ENCODE measurements at places on chromosomes 13 and 19. TPM values are rescaled to one million over a fixed set of nuclear protein-coding genes. Genes with fewer than 3 reads are reported as not detected.

GRCh38 chr19:17830567-17831418 is 9.5 kb upstream of the INSL3 start:
- DNase-seq = peak; percentile 17

Gene HRC
- not detected for total RNA-seq

DNA sequence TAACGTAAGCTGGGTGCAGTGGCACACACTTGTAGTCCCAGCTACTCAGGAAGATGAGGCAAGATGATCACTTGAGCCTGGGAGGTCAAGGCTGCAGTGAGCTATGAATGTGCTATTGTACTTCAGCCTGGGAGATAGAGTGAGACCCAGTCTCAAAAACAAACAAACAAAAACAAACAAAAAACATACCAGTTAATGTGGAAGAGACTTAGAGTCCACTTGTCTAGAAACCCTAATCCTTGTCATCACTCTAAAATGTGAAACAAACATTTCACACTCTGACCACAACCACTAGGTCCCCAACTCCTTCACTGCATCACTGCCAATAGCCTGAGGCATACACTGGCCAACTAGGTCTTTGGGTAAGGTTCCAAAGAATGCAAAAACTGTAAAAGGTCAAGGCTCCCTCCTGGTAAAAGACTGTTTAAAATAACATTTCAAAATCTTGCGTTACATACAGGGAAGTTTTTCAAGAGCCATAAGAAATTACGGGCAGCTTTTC is 28.6 kb upstream of the CYP2B6 start:
- no peak for DNase-seq

GRCh38 chr13:50911937-50912795 is 2.6 kb downstream of the RNASEH2B start:
- DNase-seq = peak; percentile 41

DNA sequence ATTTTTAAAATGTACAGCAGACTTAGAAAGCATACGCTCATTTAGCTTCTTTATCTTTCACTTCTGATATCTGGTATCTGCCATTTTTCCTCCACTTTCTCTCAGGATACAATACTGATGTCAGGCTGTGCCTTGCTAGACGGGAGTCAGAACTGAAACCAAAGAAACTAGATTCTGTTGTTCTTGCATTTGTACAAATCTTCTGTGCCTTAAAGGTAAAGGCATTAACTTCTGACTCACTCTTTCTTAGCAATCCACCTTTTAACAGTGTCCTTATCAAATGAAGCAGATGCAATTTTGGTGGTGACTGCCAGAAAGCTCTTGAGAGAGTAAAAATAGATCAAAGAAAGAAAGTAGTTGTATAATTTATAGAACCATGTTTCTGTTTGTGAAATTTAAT is 370.4 kb downstream of the PCDH20 start:
- no peak for DNase-seq

- DNase-seq = no peak
These were observed 12.9 kb upstream of the CCNE1 start for GRCh38 chr19:29798774-29799497.

Gene TRIP10
- 52.7 TPM for total RNA-seq

GRCh38 chr13:97116754-97117153 is 105.4 kb upstream of the MBNL2 start:
- peak; percentile 24 for DNase-seq

- DNase-seq = no peak
These were observed 14.7 kb upstream of the LILRB4 start for GRCh38 chr19:54648129-54648528.

DNA sequence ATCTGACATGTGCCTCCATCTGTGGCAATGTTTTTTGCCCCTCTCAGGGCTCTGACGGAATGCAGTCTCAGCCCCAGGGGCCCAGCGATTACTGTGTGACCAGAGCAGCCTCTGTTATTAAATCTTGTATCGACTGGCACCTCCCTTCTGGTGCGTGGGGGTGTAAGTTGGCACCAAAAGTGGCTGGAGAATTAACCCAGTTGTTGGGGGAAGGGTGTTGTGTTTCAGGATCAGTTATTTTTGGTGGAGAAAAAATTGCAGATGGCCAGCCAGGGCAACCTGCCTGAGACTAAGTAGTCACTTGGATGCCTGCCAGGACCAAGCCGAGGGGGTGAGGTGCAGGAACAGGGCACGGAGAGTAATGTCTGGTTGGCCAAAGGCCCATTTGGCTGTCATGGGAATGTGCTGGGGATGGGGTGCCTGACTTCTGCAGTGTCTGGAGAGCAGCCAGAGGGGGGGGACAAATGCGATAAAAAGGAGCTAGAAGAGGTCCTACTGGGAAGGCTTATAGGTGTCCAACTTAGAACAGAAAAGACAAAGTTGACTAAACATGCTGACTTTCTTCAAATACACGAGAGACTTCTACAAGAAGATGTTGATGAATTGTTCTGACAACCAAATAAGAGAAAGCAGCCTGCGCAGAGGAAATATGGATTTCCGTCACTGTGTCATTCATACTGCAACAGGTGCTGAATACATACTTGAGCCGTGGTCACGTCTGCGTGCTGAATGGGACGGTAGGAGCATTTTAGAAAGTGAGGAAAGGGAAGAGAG is 69.8 kb downstream of the SIAH3 start:
- DNase-seq = no peak

- no peak for DNase-seq
These were observed 52.1 kb downstream of the SIAH3 start for GRCh38 chr13:45799451-45799850.
